Forelimb muscle (tissue), 1 donor: ENCODE measurements at places on chromosomes 2 and 18. TPM values are rescaled to one million over a fixed set of nuclear protein-coding genes. Genes with fewer than 3 reads are reported as not detected.

The SP100 gene
- 20.5 TPM for polyA plus RNA-seq

The CCDC85A gene
- 3.2 TPM for polyA plus RNA-seq

The PER2 gene
- polyA plus RNA-seq = 4.1 TPM

The TSN gene
- polyA plus RNA-seq = 47.8 TPM

The NAT8 gene
- polyA plus RNA-seq = 0.29 TPM

The CGREF1 gene
- 1.0 TPM for polyA plus RNA-seq

DNA sequence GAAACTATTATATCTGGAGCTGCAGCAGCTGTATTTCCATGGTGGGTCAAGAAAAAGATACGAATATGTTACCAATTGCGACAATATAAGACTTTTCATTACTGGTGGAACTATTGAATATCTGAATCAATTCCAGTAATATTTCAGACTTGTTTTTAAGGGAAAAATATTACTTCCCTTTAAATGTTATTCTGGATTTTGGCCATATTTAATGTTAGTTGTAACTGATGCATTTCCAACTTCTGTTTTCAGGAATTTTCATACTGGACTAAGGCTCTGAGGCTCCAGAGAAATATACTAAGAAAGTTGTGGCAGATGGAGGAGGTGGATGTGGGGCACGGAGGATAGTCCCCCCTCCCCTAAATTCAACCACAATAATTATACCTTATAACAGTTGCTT lies 555.2 kb upstream of the SETBP1 start:
- DNase-seq = peak; percentile 19

- no peak for DNase-seq
Measured at GRCh38 chr2:168738062-168738461, 64.4 kb upstream of the NOSTRIN start.

- DNase-seq = no peak
Measured at GRCh38 chr2:129915303-129915840, 64.1 kb upstream of the RAB6C start.

DNA sequence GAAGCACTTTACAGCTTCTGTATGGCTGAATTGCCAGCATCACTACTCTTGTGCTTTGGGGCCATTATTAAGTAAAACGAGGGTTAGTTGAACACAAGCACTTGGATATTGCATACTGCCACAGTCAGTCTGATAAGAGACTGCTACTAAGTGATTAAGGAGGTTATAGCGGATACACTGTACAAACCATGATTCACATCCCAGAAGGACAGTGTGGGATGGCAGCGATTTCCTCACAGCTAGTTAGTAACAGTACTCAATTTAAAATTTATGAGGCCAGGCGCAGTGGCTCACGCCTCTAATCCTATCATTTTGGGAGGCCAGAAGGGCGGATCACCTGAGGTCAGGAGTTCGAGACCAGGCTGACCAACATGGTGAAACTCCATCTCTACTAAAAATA lies 2.6 kb upstream of the BMPR2 start:
- DNase-seq = no peak

DNA sequence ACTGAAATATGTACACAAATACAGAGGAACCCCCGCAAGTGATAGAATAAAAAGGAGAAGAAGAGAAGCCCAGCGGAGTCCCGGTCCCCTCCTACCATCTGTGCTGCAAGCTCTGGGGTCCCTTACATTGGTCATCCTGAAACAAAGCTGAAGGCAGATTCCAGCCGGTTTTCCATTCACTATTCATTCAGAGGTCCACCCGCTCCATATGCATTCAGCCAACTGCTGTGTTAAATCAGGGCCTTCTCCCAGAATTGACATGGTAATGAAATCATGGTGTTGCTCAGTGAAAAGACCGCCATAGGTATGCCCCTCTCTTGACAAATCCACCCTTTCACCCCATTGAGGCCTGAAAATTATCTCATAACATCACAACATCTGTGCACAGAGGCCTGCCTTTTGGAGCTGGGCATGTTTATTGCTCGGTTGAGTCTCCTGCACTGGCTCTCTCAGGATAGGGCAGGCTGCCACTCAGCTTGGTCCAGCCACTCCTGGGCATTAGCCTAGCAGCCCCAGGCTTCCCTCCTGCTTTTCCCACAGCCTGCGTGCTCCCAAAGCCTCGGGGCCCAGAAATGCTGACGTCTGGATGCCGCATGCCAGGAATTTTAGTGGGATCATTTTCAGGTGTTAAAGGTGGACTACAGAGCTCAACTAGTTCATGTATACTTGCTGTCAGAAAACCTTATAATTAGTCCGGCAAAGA lies 39.3 kb upstream of the ID2 start:
- DNase-seq = no peak

- DNase-seq = no peak
Measured at GRCh38 chr18:77369644-77370043, 120.0 kb downstream of the GALR1 start.

DNA sequence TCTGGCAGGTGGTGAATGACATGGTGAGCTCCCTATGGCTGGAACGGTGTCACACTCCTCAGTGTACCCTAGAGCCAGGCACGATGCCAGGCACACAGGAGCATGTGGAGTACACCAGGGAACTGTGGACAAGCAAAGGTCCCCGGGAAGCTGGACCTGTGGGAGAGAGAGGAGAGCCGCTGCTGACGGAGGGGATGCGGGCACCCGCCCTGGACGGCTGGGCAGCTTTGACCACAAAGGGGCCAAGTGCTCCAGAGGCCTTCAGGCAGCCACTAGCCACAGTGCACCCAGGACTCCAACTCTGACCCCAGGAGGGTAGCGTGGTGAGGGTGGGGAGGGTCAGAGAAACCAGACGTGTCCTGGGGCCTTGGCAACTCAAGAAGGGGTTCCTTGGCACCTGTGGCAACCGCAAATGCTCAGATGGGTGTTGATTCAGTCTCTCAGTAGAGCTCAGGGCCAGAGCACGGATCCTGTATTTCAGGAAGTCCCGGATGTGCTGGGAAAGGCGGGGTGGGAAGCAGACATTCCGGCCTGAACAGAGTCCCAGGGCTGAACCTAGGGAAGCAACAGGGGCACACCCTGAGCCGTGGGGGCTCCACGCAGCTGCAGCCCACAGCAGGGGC lies 2.3 kb upstream of the MAB21L4 start:
- no peak for DNase-seq

DNA sequence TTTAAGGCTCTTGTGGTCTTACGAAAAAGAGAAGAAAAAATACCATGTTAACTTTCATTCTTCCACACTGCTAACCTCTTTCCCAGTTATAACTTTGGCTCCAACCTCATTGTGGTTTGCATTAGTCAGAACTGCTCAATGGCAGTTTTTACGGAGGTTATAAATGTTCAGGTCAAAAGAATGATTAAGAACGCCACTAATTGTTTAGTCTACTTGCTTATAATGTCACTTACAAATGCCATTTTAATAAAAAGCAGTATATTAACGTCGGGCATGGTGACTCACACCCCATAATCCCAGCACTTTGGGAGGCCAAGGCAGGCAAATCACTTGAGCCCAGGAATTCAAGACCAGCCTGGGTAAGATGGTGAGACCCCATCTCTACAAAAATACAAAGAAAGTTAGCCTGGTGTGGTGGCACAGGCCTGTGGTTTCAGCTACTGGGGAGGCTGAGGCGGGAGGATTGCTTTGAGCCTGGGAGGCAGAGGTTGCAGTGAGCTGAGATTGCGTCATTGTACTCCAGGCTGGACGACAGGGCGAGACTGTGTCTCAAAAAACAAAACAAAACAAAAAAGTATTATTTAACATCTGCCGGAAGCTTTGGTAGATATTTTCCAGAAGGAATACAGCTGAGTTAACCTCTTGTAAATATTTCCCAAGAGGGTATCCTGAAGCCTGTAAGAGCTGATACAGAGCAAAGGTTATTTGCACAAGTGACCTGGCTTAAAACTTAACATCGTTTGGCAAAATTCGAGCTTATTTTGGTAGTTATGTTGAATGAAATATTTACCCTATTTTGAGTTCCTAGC lies 5.1 kb downstream of the AGPS start:
- DNase-seq = no peak

- no peak for DNase-seq
Measured at GRCh38 chr2:111037128-111037527, 83.6 kb upstream of the BCL2L11 start.

DNA sequence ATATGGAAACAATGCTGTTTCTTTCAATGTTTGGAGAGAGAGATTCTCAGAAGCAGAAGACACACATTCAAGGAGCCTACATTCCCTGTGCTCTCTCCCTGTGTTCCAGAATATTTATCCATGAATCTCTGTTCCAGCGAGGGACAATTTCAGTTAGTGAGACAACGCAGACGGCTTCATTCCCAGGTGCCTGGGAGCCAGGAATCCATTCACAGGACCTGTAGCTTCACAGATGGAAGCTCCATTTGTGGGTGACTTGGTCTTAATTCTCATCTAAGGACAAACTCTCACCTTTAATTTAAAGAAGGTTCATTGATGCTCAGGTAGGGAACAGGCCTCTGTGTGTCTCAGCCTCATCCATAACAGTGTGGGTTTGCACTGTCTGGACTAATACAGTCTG lies 1156.6 kb downstream of the RPIA start:
- DNase-seq = no peak

DNA sequence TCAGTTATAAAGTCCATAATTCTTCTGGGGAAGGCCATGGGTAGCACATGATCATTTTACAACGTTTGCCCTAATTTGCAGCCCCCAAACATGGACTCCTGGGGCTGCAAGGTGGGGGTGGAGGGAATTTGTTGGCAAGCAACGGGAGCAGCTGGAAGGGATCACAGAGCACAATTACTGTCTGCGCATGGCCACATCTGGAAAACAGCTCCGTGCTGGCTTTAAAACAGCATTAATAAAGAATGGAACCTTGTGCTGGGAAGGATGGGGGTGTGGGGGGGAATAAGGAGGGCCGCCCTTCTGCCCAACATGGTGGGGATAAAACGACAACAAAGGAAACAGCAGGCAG lies 60.9 kb upstream of the SLC14A2 start:
- DNase-seq = peak; percentile 52
